ENCODE measurements at places on chromosomes 12 and 14.

DNA sequence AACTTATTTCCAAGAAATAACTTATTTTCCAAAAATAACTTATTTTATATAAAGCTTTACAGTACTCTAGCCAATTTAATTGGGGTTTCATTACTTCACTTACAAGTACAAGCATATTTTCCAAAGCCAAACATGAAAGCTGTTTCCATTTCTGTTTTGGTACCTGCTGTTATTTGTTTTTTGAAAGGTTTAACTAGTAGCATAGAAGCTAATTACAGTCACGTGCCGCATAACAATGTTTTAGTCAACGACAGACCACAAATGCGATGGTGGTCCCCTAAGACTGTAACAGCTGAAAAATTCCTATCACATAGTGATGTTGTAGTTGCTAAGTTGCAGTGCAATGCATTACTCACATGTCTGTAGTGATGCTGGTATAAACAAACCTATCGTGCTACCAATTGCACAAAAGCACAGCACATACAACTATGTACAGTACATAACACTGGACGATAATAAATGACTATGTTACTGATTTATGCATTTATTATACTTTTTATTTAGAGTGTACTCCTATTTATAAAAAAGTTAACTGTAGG is 21.7 kb downstream of the PTPN21 start:
- no peak for DNase-seq

DNA sequence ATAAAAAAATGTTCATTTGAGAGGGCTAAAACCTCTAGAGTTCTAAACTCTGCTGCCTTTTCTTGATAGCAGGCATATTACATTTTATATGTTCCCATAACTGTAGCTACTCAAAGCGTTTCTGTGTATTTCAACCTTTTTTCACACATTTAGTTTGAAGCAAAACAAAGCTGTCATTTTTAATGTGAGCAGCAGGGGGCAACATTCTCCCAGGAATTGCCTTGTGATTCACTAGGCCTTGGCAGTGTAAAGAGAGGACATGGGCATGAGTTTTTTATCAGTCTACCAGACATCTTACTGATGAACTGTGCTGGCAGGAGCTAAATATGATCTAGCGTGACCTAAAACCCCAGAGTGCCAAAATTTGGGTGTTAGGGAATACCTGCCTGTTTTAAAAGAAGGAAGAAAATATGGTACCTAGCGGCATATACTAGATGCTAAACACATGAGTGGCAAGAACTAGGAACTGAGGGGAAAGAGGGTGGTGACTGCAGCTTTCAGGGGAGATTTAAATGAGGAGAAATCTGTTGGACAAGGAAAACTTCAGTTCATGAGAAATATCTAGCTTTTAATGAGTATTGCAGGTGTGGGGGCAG is 65.3 kb downstream of the IFT43 start:
- no peak for DNase-seq

DNA sequence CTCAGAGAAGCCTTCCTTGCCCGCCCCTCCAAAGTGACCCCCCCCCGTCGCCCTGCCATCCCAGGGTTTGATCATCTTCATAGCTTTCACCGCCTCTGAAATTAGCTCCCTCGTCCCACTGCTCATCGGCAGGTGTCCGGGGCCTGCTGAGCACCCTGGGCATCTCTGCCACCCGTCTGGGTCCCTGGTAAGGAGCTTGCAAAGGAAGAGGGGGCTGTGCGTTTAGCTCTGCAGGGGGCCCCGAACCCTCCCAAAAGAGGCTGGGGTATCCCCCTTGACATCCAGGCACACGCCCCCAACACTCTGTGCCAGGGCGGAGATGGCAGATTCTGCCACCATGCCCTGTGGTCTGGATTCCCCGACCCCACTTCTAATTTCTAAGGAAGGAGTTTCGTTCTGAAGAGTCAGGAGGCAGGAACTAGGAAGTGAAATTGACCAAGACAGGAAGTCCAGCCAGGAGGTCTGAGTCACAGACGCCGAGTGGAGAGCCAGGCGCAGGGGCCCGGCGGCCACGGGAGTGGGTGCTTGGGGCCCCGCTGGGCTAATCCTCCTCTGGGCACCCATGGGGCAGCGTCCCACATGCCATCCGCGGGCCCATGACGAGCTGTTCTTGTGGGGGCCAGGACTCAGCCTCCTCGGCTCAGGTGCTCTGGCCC is 95.7 kb downstream of the RFLNA start:
- DNase-seq = no peak

- no peak for DNase-seq
Measured at GRCh38 chr12:80352474-80352873, 91.6 kb upstream of the PTPRQ start.

- no peak for DNase-seq
Measured at GRCh38 chr12:29547151-29547632, 49.7 kb upstream of the OVCH1 start.

DNA sequence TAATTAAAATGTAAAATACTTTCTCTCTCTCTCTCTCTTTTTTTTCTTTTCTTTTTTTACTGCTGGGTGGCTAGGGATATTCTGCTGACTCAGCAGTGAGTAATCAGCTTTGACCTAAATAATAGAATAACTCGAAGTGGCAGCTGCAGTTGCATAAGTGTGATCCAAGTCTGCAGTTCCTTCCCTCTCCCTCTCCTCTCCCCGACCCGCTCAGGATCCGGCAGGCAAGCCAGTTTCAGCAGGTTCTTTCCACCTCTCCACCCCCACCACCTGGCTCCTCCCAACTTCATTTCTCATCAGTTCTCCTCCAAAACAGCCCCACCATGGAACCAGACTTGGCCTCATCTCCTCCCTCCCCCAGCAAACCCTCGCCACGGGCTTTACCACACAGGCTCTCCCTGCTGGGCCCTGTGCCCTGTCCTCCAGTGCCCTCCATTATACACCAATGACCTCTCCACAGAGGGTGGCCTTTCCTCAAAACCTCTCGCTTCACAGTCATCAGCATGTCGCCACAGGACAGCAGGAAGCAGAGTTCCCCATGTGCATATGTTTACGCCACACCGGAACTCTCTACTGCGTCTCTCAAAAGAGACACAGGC is 22.4 kb downstream of the SLC7A8 start:
- DNase-seq = peak; percentile 58

GRCh38 chr12:7038591-7038990 is 20.3 kb upstream of the LPCAT3 start:
- DNase-seq = no peak
